ENCODE measurements at places on chromosomes 7 and 10.

GRCh38 chr10:77016278-77016815, 621.3 kb downstream of the KCNMA1 start:
- DNase-seq = no peak

DNA sequence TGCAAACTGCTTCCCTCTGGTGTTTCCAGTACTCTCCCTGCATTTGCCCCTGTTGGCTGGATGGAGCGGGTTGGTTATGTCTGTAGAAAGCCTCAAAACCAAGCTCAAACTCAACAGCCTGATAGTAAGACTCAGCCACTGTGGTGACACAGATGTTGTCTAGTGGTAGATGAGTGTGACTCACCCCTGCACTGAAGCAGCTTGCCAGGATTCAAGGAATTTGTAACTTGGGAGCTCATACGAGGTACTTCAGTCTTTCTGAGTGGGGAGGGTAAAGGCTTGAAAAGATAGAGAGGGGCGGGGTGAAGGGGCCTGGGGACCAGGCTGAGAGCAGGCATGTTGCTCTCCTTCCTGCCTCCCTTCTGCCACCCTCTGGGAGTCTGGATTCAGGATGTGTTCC, 22.9 kb upstream of the AQP1 start:
- peak; percentile 31 for DNase-seq

GRCh38 chr7:22559829-22560489, 60.0 kb upstream of the STEAP1B start:
- peak; percentile 84 for DNase-seq

DNA sequence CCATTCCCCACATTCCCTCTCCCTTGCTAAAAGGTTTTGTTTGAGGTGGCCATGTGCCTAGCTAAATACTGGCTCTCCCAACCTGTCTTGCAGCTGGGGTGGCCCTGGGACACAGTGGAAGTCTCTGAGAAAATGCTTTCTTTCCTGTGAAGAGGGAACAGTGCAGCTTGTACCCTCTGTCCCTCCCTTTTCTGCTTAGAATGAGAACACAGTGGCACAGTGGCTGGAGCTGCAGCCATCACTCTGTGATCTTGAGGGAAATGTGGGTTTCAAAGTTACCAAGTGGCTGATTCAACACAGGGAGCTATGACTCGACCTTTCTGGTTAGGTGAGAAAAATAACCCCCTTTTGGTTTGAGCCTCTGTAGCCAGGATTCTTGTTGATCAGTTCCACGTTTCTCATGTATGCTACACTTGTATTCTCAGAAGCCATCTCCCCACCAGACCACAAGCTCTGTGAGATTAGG, 62.7 kb upstream of the CARD11 start:
- DNase-seq = no peak

DNA sequence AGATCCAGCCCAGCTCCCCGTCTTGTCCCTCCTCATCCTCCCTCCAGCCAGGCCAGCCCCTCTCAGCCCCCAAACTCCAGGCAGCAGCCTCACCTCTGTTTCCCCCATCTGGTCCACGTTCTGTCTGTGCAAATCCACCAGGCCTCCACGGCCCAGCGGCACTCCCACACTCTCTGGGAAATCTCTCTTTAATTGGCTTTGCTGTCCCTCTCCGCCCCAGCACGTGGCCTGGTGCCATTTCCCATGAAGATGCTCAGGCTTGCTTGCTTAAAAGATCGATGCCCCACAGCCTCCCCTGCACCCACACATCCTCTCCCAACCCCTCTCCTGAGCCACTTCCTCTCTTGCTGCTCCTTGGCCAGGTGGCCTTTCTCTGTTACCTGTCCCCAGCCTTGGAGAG, 39.3 kb downstream of the PRF1 start:
- DNase-seq = no peak

GRCh38 chr10:92753865-92754264, 64.1 kb downstream of the HHEX start:
- DNase-seq = no peak

DNA sequence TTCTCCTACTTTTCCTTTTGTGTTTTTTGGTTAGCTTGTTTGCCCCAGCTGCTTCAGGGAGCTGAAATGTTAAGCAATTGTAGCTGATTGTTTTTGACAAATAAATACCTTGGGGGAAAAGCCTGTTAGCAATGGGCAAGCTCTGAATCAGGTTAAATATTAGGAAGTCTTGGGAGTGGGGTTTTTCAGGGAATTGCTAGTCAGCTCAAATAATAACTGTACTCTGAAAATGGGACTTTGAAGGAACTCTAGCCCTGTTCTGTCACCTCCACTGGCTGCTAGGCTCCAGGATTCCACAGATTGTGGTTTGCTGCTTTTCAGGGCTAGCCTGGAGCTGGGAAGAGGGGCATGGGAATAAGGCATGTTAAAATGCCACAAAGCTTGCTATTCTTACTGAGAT, 39.5 kb downstream of the ADK start:
- no peak for DNase-seq

DNA sequence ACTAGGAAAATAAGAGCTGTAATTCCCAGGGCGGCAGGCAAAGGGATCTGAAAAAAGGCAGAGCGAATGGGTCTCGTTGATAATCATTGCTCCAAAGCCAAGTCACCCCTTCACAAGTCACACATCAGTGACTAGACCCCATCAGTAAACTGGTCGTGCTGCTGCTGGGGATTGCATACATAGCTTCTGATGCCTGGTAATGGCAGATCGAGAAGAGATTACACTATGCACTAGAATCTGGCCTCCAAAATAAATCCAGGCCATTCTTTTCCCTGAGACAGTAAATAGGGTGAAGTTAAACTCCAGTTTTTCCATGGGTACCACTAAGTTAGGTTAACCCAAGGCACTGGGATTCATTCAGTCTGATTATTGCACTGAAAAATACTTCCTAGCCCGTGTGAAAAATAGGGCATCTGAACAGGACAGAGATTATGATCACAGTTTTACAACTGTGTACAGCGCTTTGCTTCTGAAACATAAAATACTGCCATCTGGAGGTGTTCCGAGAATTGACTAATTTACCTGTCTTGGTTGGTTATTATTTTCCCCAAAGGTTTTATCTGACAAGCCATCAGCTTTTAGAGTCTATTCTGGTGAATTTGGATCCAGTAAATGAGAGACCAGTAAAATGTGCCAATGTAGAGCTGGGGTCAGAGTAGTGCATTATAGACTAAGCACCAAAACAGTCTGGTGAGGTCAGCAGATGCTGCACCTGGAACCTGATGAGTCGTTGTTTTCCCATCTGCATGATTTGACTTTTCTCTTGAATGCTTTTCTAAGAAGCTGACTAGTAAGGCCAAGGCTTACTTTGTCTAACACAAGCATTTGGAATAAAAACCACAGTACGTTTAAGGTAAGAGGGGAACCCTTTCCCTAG, 82.9 kb upstream of the AFAP1L2 start:
- no peak for DNase-seq

GRCh38 chr10:123007558-123008354, 839 bp downstream of the IKZF5 start:
- peak; percentile 70 for DNase-seq

GRCh38 chr10:49298671-49298982, 343 bp upstream of the C10orf71 start:
- no peak for DNase-seq

DNA sequence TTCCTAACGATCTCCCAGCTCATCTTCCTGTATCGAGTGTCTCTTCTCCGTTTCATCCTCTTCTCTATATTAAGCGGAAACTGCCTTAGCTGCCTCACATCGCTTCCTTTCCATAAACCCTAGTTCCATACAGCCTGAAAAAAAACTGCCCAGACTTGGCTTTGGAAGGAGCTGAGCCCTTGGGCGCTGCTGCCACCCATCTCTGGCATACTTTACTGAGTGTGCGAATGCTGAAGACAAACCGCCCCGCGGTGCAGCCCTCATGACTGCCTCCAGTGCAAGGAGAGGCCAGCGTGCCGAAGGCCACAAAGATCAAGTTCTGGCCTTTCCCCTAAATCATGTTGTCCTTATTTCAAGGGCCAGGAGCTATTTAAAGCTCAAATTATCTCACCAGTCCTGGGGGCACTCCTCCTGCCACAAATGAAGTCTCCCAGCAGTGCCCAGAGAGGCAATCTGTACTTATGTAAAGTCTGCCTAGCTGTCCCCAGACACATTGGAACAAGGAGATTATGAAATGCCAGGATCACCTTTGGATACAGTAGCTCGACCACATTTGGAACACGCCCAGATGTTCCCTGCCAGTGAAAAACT, 25.2 kb downstream of the YWHAG start:
- DNase-seq = no peak

- DNase-seq = peak; percentile 49
These were observed 20.9 kb downstream of the MORN4 start for GRCh38 chr10:97612386-97612785.

GRCh38 chr7:48041653-48041970, 6.3 kb downstream of the C7orf57 start:
- no peak for DNase-seq

- DNase-seq = no peak
These were observed 293.2 kb upstream of the SEMA3D start for GRCh38 chr7:85479918-85480643.

DNA sequence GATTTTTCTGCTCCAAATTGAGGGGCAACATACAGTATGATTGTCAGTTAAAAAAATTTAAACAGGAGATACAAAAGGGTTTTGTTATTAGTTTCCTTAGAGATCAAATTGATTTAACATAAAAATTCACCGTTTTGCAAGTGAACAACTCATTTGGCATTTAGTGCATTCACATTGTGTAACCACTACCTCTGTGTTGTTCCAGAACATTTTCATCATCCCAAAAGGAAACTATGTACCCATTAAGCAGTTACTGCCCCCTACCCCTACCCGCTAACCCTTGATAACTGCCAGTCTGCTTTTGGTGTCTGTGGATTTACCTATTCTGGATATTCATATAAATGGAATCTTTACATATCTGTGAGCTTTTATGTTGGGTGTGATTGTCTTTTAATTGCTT, 3.1 kb downstream of the ZRANB1 start:
- DNase-seq = no peak

DNA sequence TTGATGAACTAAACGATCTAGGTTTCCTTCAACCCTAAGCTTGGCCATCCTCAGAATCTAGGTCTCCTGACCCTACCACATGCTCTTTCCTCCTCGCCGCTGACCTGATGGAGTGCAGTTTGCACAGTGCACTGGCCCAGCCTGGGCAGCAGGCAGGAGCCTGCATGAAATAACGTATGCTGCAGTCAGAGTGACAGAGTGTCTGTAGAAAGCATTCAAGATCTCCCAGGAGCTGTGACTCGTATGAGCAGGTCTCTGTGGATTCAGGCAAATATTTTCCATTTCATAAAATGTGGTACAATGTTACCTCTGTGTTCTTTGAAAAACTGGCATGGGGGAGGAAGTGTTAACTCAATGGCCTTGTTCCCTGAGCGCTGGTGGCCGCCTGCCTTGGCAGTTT, 441.8 kb downstream of the RPS24 start:
- DNase-seq = no peak

DNA sequence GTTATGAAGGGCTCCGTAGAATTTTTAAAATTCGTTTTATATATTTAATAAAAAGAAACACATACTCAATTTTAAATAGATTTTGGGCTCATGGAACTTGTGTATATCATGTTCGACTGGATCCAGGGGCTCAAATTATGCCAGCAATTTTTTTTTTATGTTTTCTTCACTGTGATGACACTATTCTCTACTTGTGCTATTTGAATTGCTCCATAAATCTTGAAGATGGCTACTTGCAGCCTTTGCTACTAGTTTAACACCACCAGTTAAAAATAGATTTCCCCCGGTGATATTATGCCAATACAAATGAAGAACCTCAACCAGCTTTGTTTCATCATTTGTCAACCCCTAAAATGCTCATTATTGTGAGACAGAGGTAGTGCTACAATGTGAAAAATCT, 933.2 kb downstream of the IPMK start:
- no peak for DNase-seq

DNA sequence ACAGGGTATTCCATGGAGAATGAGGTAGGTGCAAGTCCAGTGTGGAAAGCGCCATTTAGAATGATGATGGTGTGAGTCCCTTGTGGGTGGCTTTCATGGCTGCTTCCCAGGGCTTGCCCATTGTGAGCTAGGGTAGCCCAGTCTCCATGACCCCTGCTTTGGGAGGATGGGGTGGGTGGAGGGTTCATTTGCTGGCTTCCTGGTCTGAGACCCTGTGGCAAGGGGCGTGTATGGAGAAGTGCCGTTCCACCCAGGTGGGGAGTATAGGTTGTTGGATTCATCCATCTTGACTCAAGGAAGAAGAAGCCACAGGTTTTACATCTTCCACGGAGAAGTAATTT, 27.7 kb downstream of the CCM2 start:
- DNase-seq = no peak
